Stimulated activated CD8-positive, alpha-beta memory T cell treated with anti-CD3 and anti-CD28 coated beads, Interleukin-4, amount 100 ng/mL, for 1 hour (primary cell): ENCODE measurements at places on chromosomes 6 and 20.

DNA sequence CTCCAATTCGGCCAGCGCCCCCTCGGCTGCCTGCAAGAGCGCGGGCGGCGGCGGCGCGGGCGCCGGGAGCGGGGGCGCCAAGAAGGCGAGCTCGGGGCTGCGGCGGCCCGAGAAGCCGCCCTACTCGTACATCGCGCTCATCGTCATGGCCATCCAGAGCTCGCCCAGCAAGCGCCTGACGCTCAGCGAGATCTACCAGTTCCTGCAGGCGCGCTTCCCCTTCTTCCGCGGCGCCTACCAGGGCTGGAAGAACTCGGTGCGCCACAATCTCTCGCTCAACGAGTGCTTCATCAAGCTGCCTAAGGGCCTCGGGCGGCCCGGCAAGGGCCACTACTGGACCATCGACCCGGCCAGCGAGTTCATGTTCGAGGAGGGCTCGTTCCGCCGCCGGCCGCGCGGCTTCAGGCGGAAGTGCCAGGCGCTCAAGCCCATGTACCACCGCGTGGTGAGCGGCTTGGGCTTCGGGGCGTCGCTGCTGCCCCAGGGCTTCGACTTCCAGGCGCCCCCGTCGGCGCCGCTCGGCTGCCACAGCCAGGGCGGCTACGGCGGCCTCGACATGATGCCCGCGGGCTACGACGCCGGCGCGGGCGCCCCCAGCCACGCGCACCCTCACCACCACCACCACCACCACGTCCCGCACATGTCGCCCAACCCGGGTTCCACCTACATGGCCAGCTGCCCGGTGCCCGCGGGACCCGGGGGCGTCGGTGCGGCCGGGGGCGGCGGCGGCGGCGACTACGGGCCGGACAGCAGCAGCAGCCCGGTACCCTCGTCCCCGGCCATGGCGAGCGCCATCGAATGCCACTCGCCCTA, 963 bp downstream of the FOXF2 start:
- DNase-seq: no peak

- DNase-seq: no peak
These were observed 75.2 kb upstream of the IYD start for GRCh38 chr6:150293423-150294173.

- no peak for DNase-seq
These were observed 143.2 kb upstream of the ZNF217 start for GRCh38 chr20:53736757-53737395.

DNA sequence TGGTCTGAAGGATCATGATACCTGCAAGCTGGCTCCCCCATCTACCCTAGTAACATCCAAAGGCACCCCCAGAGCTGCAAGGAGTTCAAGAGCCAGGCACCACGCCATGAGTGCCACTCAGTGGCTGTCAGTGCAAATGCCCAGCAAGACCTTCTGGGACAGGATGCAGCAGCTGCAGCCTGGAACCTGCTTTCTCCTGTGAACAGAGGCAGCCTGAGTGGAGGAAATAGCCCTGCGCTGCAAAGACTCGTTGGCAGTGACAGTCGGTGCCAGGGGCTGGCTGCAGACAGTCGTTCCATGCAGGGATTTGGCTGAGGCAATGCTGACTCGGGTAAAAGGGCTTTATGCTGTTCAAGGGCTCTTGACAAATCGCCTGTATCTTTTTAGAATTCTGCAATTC, 15.7 kb upstream of the SSTR4 start:
- no peak for DNase-seq

DNA sequence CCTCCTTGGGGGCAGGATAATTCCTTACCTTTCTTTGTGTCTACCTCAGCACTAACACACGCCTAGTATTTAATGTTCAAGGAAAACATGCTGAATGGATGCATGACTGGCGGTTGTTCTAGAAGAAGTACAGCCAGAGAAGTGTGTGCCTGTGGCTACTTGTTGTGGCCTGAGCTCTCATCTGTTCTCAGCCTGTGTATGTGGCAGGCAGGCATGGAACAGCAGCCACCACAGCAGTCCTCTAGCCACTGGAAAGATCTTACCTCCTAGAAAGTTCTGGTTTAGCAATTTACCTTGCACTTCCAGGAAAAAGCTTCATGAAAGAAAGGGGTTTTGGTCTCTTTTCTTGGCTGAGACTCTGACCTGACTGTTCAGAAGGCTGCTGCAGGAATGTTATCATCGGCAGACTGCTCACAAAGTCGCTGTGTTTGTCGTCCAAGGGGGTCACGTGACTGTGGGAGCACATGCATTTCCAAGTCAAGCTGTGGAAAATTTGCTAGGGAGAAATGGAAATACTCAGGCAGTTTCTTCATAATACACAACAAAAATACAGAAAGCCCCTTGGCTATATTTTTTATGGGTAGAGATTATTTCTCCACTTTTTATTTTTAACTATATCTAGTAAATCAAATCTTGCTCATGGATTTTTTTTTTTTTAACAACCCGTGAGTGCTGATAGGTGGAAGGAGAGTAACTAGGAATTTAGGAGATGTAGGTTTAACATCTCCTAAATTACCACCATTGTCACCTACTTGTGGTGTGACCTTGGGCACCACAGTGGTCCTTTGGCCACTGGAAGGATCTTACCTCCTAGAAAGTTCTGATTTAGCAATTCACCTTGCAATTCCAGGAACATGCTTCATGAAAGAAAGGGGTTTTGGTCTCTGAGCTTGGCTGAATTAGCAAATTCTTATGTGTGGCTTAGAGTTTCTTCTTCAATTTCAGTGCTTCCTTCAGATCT, 110.8 kb upstream of the GPR6 start:
- no peak for DNase-seq

GRCh38 chr6:106112433-106112832, 26.3 kb downstream of the PRDM1 start:
- no peak for DNase-seq

GRCh38 chr6:127972815-127973214, 72.0 kb upstream of the THEMIS start:
- peak; percentile 2 for DNase-seq

DNA sequence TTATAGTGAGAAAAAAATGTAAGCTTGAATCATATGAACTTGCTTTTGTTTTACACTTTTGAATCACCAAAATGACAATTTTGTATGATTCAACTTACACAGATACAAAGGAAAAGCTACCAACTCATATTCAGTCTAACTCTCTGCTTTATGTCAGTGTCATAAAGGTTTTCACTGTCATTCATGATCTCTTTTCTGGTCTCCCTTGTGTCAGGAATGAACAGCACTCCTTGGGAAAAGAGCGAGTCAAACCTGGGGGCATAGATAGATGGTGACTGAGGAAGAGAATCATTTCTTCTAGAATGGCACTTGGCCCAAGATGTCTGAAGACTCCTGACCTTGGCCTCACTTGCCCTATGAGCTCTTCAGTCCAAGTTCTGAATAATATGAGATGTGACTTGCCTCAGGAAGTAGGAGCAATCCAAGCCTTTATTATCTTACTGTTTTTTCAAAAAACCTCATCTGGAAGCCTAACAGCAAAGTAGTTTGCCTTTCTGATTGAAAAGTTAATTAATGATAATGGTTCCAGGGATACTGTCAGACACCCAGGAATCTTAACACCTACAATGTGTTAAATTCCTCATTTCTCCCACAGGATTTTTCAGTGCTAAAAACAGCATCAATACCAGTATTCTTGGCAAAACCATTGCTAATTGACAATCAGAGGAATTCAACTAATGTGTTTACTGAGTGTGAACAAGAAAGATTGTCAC, 270.0 kb upstream of the HSF2 start:
- no peak for DNase-seq

GRCh38 chr6:46042355-46042999, 26.8 kb upstream of the CLIC5 start:
- DNase-seq: no peak

- no peak for DNase-seq
These were observed 65.1 kb downstream of the REV3L start for GRCh38 chr6:111417946-111418345.

DNA sequence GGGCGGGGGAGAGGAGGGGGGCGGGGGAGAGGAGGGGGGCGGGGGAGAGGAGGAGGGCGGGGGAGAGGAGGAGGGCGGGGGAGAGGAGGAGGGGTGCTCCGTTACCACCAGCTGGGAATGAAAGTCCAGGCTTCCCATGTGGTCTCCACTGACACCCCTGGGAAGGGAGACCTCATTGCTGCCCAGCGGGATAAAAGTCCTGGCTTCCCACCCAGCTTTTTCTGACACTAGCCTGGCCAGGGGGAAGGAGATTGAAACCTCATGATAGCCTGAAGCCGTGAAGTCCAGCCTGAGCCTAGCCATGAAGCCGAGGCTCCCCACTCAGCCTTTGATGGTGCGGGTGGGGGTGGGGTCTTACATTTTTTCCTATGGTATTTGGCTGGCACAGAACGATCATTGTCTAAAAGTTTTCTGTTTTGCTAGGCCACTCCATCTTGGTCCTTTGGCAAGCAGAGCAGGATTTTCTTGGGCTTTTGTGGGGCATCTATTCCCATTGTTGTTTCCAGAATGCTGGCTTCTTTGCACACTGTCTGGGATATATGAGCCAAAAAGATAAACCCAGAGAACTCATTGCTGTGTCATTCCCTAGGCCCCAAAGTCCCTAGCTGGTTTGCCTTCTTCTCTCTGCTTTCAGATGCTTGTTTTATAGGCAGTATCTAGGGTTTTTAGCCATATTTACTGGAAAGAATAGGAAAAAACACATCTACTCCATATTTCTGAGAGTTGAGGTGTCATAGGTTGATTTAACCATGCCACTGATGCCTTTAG, 67.9 kb upstream of the RNF24 start:
- no peak for DNase-seq

DNA sequence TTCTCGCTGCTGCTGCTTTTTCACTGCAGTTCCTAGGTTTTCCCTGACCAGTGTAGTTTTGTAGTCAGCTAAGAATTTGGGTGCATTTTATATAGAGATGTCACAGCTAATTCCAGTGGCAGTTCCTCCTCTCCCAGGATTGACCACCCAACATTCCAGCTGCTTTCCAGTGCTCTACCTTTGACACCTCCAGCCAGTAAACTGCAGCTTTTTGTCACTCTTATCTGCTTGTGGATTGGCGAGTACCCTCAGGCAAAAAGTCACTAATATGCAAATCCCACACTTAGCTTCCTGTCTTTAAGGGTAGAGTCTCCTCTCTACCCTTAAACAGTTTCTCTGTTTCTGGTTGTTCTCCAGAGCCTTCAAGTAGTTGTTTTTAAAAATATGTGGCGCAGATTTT, 146.9 kb upstream of the KCNG1 start:
- DNase-seq: no peak

GRCh38 chr6:143401068-143401446, 49.4 kb downstream of the ADAT2 start:
- no peak for DNase-seq

DNA sequence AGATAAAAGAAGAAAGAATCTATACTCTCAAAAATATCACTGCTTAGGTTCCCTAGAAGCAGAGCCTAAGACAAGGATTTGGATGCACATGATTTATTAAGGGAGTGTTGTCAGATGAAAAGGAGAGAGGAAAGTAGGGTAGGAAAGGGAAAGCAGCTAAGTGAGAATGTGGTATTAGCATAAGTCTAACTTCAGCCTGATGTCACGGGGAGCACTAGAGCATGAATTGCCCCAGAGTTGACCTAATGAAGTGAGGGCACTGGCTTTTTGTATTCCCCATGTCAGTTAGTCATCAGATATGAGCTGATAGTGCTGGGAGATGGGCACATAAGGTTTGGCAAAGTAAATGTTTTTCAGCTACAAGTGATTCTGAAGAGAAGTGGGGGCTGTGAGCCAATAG, 129.0 kb upstream of the THEMIS start:
- no peak for DNase-seq

DNA sequence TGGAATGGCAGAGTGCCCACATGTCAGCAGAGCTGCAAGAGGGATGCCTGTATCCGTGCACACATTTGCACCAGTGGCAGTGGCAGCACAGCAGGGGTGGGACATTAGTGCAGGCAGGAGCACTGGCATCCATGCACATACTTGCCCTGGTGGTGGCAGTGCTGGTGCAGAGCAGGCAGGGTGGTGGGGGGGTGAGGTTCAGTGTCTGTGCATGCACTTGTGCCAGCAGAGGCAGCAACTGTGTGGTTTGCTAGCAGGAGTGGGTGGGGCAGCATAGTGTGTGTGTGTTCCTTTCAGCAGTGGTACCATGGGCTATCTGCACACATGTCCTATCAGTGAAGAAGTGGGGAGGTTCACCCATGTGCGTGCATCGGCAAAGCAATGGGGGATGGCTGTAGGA, 151.6 kb downstream of the EPM2A start:
- no peak for DNase-seq
